Camera-type eye (tissue), 1 donor: ENCODE measurements at places on chromosomes 4 and X. TPM values are rescaled to one million over a fixed set of nuclear protein-coding genes. Genes with fewer than 3 reads are reported as not detected.

PCDH7 gene
- total RNA-seq, result 84.9 TPM

PRDX4 gene
- total RNA-seq, result 90.5 TPM

HSFX3 gene
- total RNA-seq, result not detected

FAM47B gene
- total RNA-seq, result not detected

NPY1R gene
- 12.4 TPM for total RNA-seq

HGFAC gene
- 1.3 TPM for total RNA-seq

UGT2A3 gene
- total RNA-seq, result 0.22 TPM

OCIAD1 gene
- total RNA-seq, result 170 TPM

USP17L20 gene
- not detected for total RNA-seq

MAGEA11 gene
- total RNA-seq, result 0.77 TPM

KCND1 gene
- 3.6 TPM for total RNA-seq

ZNF827 gene
- total RNA-seq, result 34.6 TPM

HELT gene
- total RNA-seq, result 1.0 TPM

S100P gene
- 0.27 TPM for total RNA-seq

DMRTC1 gene
- total RNA-seq, result 1.2 TPM

HTN3 gene
- not detected for total RNA-seq

IL13RA1 gene
- total RNA-seq, result 20.6 TPM

CDX4 gene
- not detected for total RNA-seq

NSUN7 gene
- total RNA-seq, result 10.5 TPM

IDS gene
- total RNA-seq, result 59.9 TPM

IRS4 gene
- 5.8 TPM for total RNA-seq

UCHL1 gene
- 374 TPM for total RNA-seq

AFP gene
- total RNA-seq, result not detected

CLTRN gene
- total RNA-seq, result 2.4 TPM

NRK gene
- 40.8 TPM for total RNA-seq

GDI1 gene
- total RNA-seq, result 190 TPM

POLN gene
- 4.8 TPM for total RNA-seq

PITX2 gene
- total RNA-seq, result 63.2 TPM

RHOXF2B gene
- not detected for total RNA-seq

NPY2R gene
- 1.3 TPM for total RNA-seq

MCF2 gene
- 5.6 TPM for total RNA-seq

GABRG1 gene
- total RNA-seq, result 4.1 TPM
